Left lung (tissue), 14 donors: ENCODE measurements at places on chromosomes 7 and 10. TPM values are rescaled to one million over a fixed set of nuclear protein-coding genes. Genes with fewer than 3 reads are reported as not detected.

- no peak for DNase-seq
- H3K4me3 ChIP-seq: no peak overlapping the region
- no peaks in the 10 kb centered on the region for H3K36me3 ChIP-seq
- no peak overlapping the region for H3K27ac ChIP-seq
- H3K27me3 ChIP-seq: no peaks in the 10 kb centered on the region
- no peaks in the 10 kb centered on the region for H3K4me1 ChIP-seq
These were observed 159.4 kb upstream of the CDK1 start for GRCh38 chr10:60618861-60619260.

DNA sequence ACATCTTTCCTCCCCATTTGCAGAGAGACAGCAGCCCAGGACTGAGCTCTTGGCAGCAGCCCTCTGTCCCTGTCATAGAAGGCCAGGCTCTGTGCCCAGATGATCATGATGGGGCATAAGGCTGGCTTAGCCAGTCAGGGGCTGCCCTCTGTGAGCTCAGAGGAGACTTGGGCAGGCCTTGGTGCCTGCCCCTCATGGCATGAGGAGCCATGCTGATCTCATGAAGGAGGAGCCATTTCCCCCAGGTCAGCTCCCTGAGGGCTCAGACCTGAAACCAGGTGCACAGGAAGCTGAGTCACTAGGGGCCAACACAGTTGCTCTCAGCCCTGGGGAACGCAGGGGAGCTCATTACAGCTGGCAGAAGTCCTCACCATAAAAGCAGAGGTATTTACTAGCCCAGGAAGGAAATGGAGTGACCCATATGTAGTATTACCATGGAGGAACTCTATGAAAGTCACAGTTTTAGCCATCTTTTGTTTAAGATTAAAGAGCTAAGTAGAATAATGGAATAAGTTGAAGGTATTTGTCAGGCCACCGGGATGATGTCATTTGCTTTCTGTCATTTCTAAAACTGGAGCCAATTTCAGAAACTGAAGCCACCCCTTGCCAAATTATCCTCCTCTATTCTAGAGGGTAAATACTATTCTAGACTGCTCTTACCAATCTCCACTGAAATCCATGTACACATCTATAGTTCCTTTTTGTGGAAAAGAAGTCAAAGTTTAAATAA is 362.4 kb upstream of the ZNF32 start:
- H3K36me3 ChIP-seq: no peaks in the 10 kb centered on the region
- H3K27ac ChIP-seq: no peak overlapping the region
- peaks cover 13% of the 10 kb centered on the region for H3K4me1 ChIP-seq
- no peak for DNase-seq
- H3K4me3 ChIP-seq: no peak overlapping the region

- no peak overlapping the region for H3K27ac ChIP-seq
- H3K4me3 ChIP-seq: no peak overlapping the region
These were observed 8.5 kb downstream of the CNOT4 start for GRCh38 chr7:135501402-135501801.

Gene PLAU
- total RNA-seq: 29.0 TPM

Gene TRIL
- total RNA-seq: 2.9 TPM

Gene PHKG1
- total RNA-seq: 1.8 TPM
